ENCODE measurements at places on chromosomes 6 and 20. TPM values are rescaled to one million over a fixed set of nuclear protein-coding genes. Genes with fewer than 3 reads are reported as not detected.

Gene NOTCH4
- polyA plus RNA-seq, result 14.1 TPM

Gene SLC13A3
- polyA plus RNA-seq, result 9.0 TPM

Gene BEND6
- 6.0 TPM for polyA plus RNA-seq

Gene ZBP1
- polyA plus RNA-seq, result not detected

Gene MACROD2
- polyA plus RNA-seq, result 15.6 TPM

Gene SAMD5
- polyA plus RNA-seq, result 12.6 TPM

Gene SLC22A23
- polyA plus RNA-seq, result 9.4 TPM

- no peak for DNase-seq
Measured at GRCh38 chr6:164014346-164015087, 600.0 kb downstream of the QKI start.

GRCh38 chr6:37038292-37039198 is 33.1 kb downstream of the FGD2 start:
- DNase-seq, result no peak

DNA sequence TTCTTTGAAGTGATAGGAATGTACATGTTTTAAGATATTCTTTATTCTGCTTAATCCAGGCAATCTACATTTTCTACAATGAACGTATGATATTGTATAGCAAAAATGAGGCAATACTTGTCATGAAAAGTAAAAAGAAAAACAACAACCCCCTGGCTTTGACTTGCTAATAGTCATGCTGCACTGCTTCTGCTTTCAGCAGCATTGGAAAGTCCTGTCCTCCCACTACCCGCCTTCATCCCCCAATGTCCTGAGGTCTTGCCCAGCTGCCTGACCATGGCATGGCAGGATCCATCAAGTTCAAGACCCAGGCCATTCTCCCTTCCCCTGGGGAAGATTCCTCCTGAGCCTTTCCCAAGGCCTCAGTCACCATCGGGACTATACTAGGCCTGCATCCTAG is 156.5 kb downstream of the SH3BGRL2 start:
- no peak for DNase-seq

- peak; percentile 10 for DNase-seq
Measured at GRCh38 chr6:7833751-7834070, 76.9 kb downstream of the TXNDC5 start.

DNA sequence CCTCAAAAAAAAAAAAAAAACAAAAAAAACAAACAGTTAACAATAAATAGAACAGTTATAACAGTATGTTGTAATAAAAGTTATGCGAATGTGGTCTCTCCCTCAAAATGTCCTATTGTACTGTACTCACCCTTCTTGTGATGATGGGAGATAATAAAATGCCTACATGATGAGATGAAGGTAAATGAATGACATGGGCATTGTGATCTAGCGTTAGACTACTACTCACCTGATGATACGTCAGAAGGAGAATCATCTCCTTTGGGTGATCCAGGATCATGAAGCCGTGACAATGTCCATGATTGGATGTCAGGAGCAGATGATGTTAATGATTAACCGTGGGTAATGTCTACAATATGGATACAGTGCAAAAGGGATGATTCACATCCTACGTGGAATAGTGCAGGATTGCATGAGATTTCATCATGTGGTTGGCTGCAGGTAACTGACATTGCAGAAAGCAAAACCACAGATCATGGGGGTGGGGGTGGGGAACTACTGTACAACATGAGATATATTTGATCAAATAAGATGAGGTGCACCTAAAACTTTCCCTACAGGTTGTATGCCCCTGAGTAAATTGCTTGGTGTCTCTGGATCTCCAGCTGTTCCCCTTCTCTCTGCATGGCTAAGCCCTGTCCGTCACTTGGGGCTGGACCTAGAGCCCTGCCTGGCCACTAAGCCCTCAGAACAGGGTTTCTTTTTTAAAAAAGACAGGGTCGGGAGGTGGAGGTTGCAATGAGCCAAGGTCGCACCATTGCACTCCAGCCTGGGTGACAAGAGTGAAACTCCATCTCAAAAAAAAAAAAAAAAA is 6.2 kb upstream of the RBCK1 start:
- DNase-seq, result no peak

DNA sequence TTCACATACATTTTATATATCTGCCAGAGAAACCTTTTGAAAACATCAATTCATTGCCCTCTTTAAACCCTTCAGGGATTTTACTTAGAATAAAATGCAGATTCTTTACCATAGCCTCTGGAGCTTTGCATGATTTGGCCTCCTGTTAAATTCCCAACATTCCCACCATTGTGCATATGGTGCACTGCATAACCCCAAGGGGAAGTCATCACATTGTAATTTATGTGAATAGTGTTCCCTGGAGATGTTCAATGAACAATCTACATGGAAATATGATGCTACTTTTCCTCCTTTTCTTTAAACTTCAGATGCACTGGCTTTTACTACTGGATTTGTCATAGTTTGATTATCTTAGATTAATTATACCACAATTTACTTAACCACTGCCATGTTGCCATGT is 94.7 kb downstream of the PHF3 start:
- DNase-seq, result no peak

GRCh38 chr6:166046226-166046625 is 121.4 kb downstream of the TBXT start:
- DNase-seq, result no peak

DNA sequence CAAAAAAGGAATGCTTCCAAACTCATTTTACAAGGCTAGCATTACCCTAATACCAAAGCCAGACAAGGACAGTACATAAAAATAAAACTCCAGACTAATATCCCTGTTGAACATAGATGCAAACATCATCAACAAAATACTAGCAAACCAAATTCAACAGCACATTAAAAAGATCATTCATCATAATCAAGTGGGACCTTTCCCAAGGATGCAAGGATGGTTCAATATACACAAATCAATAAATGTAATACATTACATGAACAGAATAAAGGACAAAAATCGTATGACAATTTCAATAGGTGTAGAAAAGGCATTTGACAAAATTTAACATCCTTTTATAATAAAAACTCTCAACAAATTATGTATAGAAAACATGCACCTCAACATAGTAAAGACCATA is 66.6 kb upstream of the CNR1 start:
- no peak for DNase-seq

DNA sequence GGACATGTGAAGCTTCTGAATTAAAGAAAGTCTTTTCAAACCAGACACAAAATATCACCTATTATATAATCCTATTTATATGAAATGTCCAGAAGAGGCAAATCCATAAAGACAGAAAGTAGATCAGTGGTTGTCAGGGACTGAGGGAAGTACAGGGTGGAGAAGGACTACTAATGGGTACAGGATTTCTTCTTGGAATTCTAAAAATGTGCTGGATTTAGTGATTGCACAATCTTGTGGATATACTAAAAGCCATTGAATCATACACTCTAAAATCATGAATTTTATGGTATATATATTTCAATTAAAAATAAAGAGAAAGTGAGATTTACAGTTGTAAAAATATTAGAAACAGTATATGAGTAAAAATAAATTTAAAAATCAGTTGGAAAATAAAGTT is 18.7 kb upstream of the MC3R start:
- DNase-seq, result no peak

DNA sequence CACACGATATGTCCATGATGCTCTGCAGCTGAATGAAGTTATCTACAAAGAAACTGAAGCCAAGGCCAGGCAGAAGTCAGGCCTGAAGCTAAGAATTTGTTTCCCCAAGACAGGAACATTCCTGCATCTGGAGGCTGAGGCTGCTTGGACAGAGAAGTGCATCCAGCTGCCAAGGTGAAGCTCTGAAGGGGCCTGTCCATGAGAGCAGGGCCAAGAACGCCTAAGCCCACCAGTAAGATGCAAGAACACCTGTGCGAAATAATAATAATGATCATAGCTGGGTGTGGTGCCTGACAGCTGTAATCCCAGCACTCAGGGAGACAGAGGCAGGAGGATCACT is 37.7 kb upstream of the B4GALT5 start:
- DNase-seq, result no peak

DNA sequence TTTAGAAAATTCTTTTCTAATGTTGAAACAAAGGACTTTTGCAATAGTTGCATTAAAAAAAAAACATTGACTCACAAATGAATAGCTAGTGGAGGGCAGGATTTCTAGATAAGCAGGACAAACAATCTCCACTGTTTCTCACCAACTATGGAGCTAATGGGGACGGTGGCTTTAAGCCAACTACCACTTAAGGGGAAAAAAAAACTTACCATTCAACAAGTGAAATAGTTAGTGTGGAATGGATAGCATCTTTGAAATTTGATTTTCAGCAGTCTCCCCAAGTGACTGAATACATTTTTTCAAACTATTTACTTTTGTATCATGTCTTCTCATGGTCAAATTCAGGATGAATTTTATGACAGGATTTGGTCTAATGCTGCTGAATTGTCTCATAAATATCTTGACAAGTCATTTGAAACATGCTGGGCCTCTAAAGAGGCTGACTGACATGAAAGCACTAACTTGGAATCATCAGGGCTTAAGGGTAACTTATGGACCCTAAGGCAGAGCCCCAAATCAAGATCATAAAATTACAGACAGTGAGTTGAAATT is 100.5 kb downstream of the EYA4 start:
- DNase-seq, result no peak

DNA sequence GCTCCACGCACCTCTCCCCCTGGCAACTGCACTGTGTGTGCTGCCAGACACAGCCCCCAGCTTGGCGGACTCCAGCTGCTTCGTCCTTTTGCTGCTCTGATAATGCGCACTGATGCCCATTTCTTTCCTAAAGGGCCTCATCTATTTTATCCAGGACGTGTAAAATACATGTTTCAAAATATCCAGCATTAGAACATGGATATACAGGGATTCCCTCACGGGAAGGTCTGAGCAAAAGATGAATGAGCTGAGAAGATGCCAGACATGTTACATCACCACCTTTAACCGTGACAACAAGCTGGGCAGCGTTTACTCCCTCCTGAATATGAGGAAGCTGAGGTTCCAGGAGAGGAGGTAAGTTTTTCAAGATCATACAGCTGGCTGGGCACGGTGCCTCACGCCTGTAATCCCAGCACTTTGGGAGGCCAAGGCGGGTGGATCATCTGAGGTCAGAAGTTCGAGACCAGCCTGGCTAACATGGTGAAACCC is 32.8 kb downstream of the TNXB start:
- no peak for DNase-seq

DNA sequence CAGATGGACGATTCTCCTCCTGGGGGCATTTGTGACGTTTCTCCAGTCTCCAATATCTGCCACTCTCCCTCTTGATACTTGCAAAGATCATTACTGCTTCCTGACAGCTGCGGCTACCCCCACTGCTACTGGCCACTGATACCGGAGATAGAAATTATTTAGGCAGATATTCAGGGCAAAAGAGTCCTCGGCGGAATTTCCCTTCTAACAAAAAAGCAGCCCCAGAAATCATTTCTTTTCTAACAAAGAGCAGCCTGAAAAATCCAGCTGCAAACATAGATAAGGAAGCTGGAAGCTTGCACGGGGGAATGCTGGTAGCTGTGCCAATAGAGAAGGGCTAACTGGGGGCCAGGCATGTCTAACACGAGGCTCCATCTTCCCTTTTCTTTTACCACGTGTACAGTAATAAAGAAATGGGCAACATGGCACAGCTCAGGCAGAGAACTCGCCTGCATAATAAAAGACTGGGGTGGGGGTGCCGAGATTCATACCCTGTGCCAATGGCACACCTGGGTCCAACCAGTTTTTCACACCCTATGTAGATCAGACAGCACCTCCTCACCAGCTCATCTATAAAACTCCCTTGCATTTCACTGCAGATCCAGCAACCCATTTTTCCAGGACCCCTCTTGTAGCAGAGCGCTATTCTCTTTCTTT is 6.1 kb downstream of the TP53RK start:
- no peak for DNase-seq

DNA sequence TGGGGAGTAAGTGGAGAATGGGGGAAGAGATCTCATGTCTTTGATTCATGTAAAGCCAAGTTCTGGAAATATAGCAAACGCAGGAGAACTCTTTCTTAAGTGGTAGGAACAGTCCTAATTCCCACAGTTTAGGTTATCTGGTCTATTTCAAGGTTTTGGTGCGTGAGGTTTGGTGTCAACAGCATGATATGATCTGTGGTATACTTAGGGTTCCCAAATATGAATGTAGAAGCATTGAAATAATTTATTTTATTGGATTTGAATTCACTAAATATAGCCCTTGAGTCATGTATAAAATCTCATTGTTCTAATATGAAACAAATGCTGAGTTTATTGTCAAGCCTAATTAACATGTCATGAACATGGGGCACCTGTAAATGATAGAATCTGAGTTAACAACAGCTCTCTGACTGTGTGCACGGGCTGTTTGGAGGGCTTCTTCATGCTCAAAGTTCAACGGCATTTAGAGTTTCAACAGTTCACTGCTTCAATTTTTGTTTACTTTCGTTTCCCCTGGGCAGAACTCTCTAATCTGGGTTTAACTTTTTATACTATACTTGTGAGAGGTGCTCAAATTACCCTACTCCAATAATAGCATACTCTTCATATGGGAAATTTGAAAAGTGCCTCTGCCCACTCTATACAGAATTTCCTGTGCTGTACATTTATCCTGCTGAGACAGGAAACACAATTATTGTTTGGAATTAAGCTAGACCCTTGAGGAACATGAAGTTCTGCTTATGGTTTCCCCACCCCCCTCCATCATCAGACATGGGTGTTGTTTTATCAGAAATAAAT is 236.3 kb upstream of the ZNF217 start:
- no peak for DNase-seq

- no peak for DNase-seq
Measured at GRCh38 chr6:44624226-44624625, 236.7 kb downstream of the CDC5L start.

DNA sequence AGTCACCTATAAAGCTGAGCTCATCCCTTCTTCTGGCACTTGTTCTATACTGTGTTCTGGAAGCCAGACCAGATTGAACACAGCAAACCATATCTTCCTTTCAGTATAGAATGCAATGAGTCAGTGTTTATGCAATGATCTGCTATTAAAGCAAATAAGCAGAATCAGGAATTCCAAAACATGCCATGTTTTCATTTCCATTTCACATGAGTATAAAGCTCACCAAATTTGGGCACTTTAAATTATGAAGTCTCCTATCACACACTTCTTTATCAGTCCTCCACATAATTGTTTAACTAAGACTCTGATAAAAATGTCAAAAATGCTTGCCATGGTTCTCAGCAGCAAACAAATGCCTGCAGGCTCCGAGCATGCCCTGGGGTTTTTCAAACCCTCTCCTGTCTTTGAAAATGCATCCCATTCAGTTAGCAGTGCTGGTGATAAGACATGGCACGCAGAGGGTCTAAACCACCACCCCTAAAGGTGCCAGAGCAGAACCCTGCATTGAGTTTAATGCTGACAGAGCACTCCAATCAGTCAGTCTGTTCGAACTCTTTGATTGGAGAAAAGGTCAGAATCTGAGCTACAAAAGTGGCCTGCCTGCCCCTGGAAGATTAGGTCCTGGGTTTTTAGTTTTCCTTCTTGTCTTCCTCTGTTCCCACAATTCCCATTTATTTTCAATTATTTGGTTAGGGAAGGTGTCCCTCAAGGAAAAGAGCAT is 234.1 kb downstream of the GMPR start:
- DNase-seq, result no peak

Measured in right renal cortex interstitium (tissue), 3 donors.